ENCODE measurements at places on chromosomes 5 and 9.

- peak; percentile 34 for DNase-seq
Observed at GRCh38 chr5:140345919-140346347, 470 bp downstream of the HBEGF start.

GRCh38 chr5:177447066-177447610 is 524 bp downstream of the PRR7 start:
- DNase-seq = no peak

GRCh38 chr5:94855543-94855942 is 237.1 kb downstream of the SLF1 start:
- DNase-seq = no peak

DNA sequence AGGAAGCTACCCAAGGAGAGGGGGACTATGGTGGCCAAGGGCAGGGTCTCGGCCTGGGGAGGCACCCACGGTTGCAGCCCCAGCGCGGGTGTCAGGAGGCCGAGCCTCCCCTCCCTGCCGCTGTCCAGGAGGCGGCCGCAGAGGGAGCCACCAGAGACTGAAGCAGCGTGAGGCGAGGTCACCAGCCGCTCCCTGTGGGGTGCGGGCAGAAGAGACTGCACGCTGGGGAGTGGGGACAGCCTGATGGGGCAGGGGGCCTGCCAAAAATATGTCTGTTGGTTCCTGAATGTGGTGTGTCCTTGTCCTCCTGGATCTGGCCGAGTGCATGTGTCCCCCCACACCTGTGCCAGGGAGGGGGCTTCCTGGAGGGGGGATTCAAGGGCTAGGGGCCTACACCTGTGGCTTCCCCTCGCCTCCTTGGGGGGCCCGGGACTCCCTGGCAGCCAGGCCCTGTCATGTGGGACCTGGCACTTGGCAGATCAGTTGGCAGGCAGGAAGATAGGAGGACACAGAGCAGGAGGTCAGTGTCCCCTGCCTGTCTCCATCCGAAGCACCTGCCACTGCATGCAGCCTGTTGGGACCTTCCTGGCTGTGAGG is 131.2 kb downstream of the DAB2IP start:
- no peak for DNase-seq

- no peak for DNase-seq
Observed at GRCh38 chr5:116626272-116626723, 51.7 kb upstream of the SEMA6A start.

DNA sequence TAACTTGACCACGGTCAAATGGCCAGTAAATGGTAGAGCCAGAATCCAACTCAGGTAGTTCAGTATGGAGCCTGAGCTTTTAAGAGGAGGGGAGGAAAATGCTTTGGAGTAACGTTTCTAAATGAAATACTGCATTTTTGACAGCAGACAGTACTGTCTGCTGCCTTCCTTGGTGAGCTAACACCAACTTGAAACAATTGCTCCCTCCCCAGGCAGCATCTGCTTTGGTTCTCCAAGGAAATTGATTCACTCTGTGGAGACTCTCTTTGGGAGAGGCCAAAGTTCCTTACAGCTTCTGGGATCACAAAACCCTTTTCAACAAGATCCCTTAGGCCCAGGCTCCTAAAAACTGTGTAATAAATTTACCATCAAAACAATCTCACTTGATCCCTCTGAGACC is 75.2 kb upstream of the SSBP2 start:
- no peak for DNase-seq

- DNase-seq = no peak
Observed at GRCh38 chr9:121328876-121329681, 41.0 kb downstream of the STOM start.

GRCh38 chr5:119270960-119271757 is 84.7 kb upstream of the TNFAIP8 start:
- DNase-seq = no peak

DNA sequence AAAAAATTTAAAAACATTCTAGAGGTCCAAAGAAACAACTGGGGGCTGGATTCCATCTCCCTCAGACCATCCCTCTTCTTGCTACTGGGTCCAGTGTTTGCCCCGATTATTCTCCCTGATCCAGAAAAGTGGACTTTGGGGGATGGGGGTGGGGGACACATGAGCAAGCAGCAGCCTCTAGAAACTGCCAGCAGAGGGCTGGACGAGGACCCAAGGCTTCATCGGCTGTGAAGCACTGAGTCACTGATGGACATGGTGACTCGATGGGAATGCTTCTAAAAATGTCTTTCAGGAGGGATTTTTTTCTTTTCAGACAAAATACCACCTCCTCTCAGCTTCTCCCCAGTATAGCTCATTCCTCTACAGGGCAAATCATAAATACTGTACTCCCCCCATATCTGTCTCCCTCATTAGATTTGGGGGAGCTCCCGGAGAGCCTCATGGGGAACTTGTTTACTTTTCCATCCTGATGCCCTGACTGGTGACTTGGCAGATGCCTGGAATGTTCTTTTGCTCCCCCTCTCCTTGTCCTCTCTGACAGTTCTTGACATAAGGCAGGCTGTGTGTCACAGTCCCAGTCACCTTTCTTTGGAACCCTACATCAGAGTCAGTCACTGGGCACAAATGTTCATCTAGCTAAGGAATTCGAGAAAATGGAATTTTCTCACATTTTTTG is 67.2 kb upstream of the STC2 start:
- peak; percentile 21 for DNase-seq

GRCh38 chr5:39274398-39275085 is 55.2 kb upstream of the FYB1 start:
- DNase-seq = no peak

GRCh38 chr5:180832638-180833068 is 28.4 kb downstream of the ZFP62 start:
- DNase-seq = no peak

All from amniotic stem cell (primary cell).